ENCODE measurements at places on chromosomes 13 and 19. TPM values are rescaled to one million over a fixed set of nuclear protein-coding genes. Genes with fewer than 3 reads are reported as not detected.

Gene ZNF285
- 5.6 TPM for total RNA-seq

Gene STOML3
- not detected for total RNA-seq

Gene KLF1
- total RNA-seq = not detected

Gene PTPRS
- 174 TPM for total RNA-seq

Gene C19orf38
- total RNA-seq = 0.30 TPM

Gene LYL1
- 5.0 TPM for total RNA-seq

Gene MTRF1
- 10.8 TPM for total RNA-seq

Gene ATP4A
- total RNA-seq = not detected

Gene CD22
- 0.55 TPM for total RNA-seq

Gene CYP4F12
- total RNA-seq = not detected

Gene CADM4
- total RNA-seq = 3.8 TPM

Gene MTMR6
- total RNA-seq = 28.8 TPM

Gene OR4F17
- total RNA-seq = not detected

Gene KIR3DL1
- total RNA-seq = not detected

Gene APOC1
- not detected for total RNA-seq

Gene KIR2DL3
- not detected for total RNA-seq

Gene PRR19
- 0.37 TPM for total RNA-seq

Gene LIM2
- not detected for total RNA-seq

Gene IGLON5
- total RNA-seq = not detected

Gene METTL21C
- not detected for total RNA-seq

Gene NECTIN2
- 115 TPM for total RNA-seq

Gene IL12RB1
- total RNA-seq = under 0.01 TPM

Gene RUBCNL
- total RNA-seq = 0.30 TPM

Gene KEAP1
- total RNA-seq = 81.0 TPM

Gene TNNT1
- total RNA-seq = 3.0 TPM

Gene SMIM44
- total RNA-seq = not detected

Gene PGLYRP2
- total RNA-seq = not detected

Gene CGB5
- total RNA-seq = not detected

Gene PLPPR3
- 0.78 TPM for total RNA-seq

Gene SCN1B
- 5.5 TPM for total RNA-seq

Gene PROZ
- not detected for total RNA-seq

Gene LYPD3
- total RNA-seq = 0.09 TPM

Gene ARHGAP35
- 33.9 TPM for total RNA-seq

Gene DHDH
- not detected for total RNA-seq

Gene EBI3
- total RNA-seq = 0.28 TPM

Gene TRPC4
- total RNA-seq = 23.7 TPM

Gene IZUMO2
- total RNA-seq = not detected

Gene SIGLEC8
- total RNA-seq = not detected

Gene SLC6A16
- 0.14 TPM for total RNA-seq

Gene SLITRK6
- not detected for total RNA-seq

Gene KLK2
- total RNA-seq = not detected

Gene RNF225
- total RNA-seq = not detected

Gene ZNF93
- total RNA-seq = 10.7 TPM

Gene EFNA2
- not detected for total RNA-seq

Gene ZNF160
- total RNA-seq = 45.0 TPM

Gene SH2D3A
- not detected for total RNA-seq

Gene CGB3
- not detected for total RNA-seq

Gene EDNRB
- 1.8 TPM for total RNA-seq

Gene SBK2
- total RNA-seq = not detected

Gene ADAMTSL5
- total RNA-seq = 5.0 TPM

Gene NALCN
- 27.0 TPM for total RNA-seq

Gene PRSS57
- not detected for total RNA-seq

Gene FREM2
- total RNA-seq = under 0.01 TPM

All from smooth muscle cell of the umbilical artery (primary cell).